ENCODE measurements at places on chromosomes 1 and 21. TPM values are rescaled to one million over a fixed set of nuclear protein-coding genes. Genes with fewer than 3 reads are reported as not detected.

The SYCP1 gene
- not detected for total RNA-seq

The HEYL gene
- 11.0 TPM for total RNA-seq

The TCHH gene
- 0.10 TPM for total RNA-seq

The OR2T35 gene
- not detected for total RNA-seq

The PPM1J gene
- total RNA-seq, result 4.6 TPM

The NBPF20 gene
- total RNA-seq, result 2.8 TPM

The APOBEC4 gene
- total RNA-seq, result not detected

The RAP1GAP gene
- 3.6 TPM for total RNA-seq

The GPR25 gene
- not detected for total RNA-seq

The VCAM1 gene
- 28.4 TPM for total RNA-seq

The SLAMF8 gene
- 0.45 TPM for total RNA-seq

The SCAF4 gene
- 29.1 TPM for total RNA-seq

The RNF115 gene
- 13.9 TPM for total RNA-seq

The TOR1AIP1 gene
- 55.4 TPM for total RNA-seq

The ESPN gene
- 1.9 TPM for total RNA-seq

The OR1C1 gene
- not detected for total RNA-seq

The SLC1A7 gene
- 0.25 TPM for total RNA-seq

The FAM3B gene
- total RNA-seq, result 1.0 TPM

The LYPD8 gene
- total RNA-seq, result not detected

The TTC22 gene
- 0.13 TPM for total RNA-seq

DNA sequence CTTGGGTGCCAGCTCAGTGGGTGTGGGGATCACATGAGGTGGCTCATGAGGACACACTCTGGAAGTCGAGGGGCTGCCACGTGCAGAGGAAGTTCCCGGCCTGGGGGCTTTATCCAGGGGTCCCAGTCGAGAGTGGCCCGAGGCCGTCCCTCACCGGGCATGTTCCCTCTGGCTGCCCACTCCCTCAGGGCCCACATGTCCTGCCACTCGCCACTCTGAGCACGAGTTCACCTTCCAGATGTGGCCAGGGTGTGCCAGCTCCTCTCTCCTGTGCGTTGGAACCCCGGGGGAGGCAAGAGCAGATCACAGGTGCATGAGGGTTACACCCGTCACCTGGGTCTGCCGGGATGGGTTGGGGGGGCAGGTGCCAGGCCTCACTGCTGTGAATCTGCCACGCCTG is 14.6 kb downstream of the TMEM201 start:
- H3K4me3 ChIP-seq, result no peak overlapping the region
- H3K27me3 ChIP-seq, result no peaks in the 10 kb centered on the region
- H3K27ac ChIP-seq, result no peak overlapping the region
- no peaks in the 10 kb centered on the region for H3K4me1 ChIP-seq
- no peak for DNase-seq
- H3K36me3 ChIP-seq, result no peaks in the 10 kb centered on the region

GRCh38 chr1:37480581-37481288 is 6.4 kb downstream of the ZC3H12A start:
- no peak overlapping the region for H3K27ac ChIP-seq
- H3K27me3 ChIP-seq, result no peaks in the 10 kb centered on the region
- H3K36me3 ChIP-seq, result no peaks in the 10 kb centered on the region
- no peak overlapping the region for H3K4me3 ChIP-seq

- H3K27me3 ChIP-seq, result no peaks in the 10 kb centered on the region
- H3K4me3 ChIP-seq, result no peak overlapping the region
- H3K4me1 ChIP-seq, result peaks cover 4% of the 10 kb centered on the region
- no peak overlapping the region for H3K27ac ChIP-seq
- no peaks in the 10 kb centered on the region for H3K36me3 ChIP-seq
Measured at GRCh38 chr1:27015260-27015659, 2.6 kb upstream of the TENT5B start.

DNA sequence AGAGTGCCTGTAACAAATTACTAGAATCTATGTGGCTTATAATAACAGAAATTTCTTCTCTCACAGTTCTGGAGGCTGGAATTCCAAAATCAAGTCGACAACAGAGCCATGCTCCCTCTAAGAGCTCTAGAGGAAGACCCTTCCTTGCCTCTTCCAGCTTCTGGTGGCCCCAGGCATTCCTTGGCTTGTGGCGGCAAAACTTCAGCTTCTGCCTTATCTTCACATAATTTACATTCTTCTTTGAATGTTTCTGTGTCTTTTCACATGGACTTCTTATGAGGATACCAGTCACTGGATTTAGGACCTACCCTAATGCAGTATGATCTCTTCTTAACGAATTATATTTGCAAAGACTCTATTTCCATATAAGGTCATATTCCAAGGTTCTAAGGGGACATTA is 324.4 kb downstream of the PCP4 start:
- no peak for DNase-seq
- no peak overlapping the region for H3K4me3 ChIP-seq
- H3K27me3 ChIP-seq, result no peaks in the 10 kb centered on the region
- no peak overlapping the region for H3K27ac ChIP-seq
- H3K36me3 ChIP-seq, result no peaks in the 10 kb centered on the region
- H3K4me1 ChIP-seq, result no peaks in the 10 kb centered on the region

DNA sequence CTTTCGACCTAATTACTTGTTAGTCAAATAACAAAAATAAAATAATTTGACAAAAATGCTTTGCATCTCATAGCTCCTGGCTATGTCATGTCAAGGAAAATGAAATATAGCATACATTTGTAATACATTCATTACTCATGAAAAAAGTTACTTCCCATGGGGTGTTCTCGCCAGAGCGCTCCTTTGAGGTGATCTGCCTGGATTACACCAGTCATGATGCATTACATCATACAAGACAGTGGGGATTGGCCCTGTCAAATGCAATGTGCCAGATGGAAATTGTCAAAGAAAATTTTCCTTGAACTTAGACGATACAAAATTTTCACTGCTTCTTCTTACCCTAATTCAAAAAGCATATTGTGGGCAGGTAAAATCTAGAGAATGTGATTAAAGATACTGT is 215.6 kb upstream of the B3GALT2 start:
- no peak overlapping the region for H3K27ac ChIP-seq
- no peaks in the 10 kb centered on the region for H3K27me3 ChIP-seq
- no peak overlapping the region for H3K4me3 ChIP-seq

GRCh38 chr1:185972096-185972850 is 238.1 kb downstream of the HMCN1 start:
- no peak overlapping the region for H3K4me3 ChIP-seq
- H3K27me3 ChIP-seq, result no peaks in the 10 kb centered on the region
- H3K4me1 ChIP-seq, result no peaks in the 10 kb centered on the region
- H3K27ac ChIP-seq, result no peak overlapping the region
- H3K36me3 ChIP-seq, result no peaks in the 10 kb centered on the region

GRCh38 chr1:226979517-226980121 is 39.5 kb downstream of the COQ8A start:
- no peak overlapping the region for H3K4me3 ChIP-seq
- H3K4me1 ChIP-seq, result peaks cover 8% of the 10 kb centered on the region
- DNase-seq, result no peak
- H3K27ac ChIP-seq, result no peak overlapping the region

GRCh38 chr1:211653293-211653692 is 22.1 kb downstream of the NEK2 start:
- no peaks in the 10 kb centered on the region for H3K36me3 ChIP-seq
- no peak overlapping the region for H3K27ac ChIP-seq
- H3K4me1 ChIP-seq, result no peaks in the 10 kb centered on the region
- no peak overlapping the region for H3K4me3 ChIP-seq

GRCh38 chr1:6071219-6071618 is 25.5 kb downstream of the KCNAB2 start:
- H3K27me3 ChIP-seq, result no peaks in the 10 kb centered on the region
- H3K27ac ChIP-seq, result no peak overlapping the region
- DNase-seq, result no peak

- H3K27me3 ChIP-seq, result no peaks in the 10 kb centered on the region
- H3K4me1 ChIP-seq, result peaks cover 2% of the 10 kb centered on the region
- H3K27ac ChIP-seq, result no peak overlapping the region
- no peak overlapping the region for H3K4me3 ChIP-seq
- no peaks in the 10 kb centered on the region for H3K36me3 ChIP-seq
- no peak for DNase-seq
Measured at GRCh38 chr1:234931404-234931973, 197.1 kb downstream of the TOMM20 start.

DNA sequence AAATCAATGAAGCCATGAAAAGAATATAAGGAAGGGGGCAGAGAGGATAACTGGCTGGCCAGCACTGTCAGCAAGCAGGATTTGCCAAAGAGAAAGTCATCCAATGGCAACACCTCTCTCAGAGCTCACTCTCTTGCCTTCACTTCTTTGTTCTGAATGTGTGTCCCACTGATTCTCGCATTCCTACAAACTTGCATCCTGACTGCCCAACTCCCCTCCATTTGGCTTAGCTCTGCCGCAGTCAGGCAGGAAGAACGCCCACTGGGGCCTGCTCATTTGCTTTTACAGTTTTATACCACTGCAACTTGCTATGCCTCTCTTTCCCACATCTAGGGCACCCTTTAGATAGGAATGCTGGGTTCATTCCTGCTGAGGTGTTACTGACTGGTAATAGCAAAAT is 364.2 kb upstream of the ST6GALNAC5 start:
- no peak for DNase-seq
- H3K36me3 ChIP-seq, result no peaks in the 10 kb centered on the region

DNA sequence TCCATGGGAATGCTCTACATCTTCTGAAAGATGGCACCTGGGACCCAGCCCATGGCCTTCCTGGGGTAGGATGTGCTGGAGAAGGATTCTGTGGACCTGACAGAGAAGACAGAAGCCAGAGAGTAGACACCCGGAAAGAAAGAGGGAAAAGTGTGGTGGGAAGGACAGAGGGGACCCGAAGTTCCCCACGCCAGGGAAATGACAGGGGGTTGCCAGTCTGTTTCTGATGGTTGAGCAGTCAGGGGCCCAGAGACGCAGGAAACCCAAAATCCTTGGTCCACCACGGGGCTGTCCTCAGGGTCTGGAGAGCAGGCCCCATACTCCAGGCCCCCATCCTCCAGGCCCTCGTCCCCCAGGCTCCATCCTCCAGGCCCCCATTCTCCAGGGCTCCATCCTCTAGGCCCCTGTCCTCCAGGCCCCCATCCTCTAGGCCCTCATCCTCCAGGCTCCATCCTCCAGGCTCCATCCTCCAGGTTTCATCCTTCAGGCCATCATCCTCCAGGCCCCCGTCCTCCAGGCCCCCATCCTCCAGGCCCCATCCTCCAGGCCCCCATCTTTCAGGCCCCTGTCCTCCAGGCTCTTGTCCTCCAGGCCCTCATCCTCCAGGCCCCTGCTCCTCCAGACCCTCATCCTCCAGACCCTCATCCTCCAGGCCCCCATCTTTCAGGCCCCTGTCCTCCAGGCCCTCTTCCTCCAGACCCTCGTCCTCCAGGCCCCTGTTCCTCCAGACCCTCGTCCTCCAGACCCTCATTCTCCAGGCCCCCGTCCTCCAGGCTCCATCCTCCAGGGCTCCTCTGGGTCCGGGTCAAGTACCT is 1.0 kb upstream of the TFF2 start:
- H3K27me3 ChIP-seq, result no peaks in the 10 kb centered on the region
- no peak overlapping the region for H3K27ac ChIP-seq
- no peak for DNase-seq

DNA sequence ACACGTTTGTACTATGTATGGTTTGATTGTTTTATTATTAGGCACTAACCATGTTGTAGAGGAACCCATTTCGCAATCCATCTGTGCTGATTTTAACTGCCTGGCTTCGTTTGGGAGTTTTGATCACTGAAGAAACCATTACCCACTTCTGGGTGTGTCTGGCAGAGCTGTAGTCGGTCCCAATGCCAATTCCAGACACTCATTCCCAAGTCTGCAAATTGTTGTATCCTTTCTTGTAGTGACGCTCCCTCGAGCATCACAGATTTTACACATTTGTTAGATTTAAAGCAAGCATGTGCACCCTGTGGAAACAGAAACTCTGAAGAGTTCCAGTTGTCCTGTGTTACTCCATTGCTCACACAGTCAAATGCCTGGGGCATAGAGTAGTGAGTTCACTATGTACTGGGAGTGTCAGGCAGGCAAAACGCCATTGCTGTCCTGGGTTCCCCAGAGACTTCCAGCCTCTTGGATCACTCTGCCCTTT is 31.0 kb upstream of the EFCAB14 start:
- H3K27me3 ChIP-seq, result no peaks in the 10 kb centered on the region
- no peak overlapping the region for H3K27ac ChIP-seq
- no peak for DNase-seq
- no peak overlapping the region for H3K4me3 ChIP-seq

DNA sequence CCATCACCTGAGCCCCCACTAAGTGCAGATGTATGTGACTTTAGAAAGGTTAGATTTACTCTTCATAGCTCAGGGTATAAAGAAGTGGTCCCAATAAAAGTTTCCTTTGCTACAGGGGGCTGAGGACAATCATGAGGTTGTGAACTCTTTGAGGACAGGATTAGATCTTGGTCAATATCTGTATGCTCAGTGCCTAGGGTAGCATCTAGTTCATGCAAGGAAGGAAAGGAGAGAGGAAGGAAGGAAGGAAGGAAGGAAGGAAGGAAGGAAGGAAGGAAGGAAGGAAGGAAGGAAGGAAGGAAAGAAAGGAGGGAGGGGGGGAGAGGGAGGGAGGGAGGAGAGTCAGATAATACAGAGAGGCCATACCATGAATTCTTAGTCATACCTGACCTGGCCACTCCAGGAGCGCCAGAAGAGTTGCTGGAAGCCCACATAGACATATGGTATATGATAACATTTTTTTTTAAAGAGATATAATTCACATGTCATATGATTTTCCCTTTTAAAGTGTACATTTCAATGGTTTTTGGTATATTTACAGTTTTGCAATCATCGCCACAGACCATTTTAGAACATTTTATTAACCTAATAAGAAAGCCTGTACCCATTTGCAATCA is 9.7 kb upstream of the CSRP1 start:
- no peaks in the 10 kb centered on the region for H3K27me3 ChIP-seq
- no peak for DNase-seq
- no peaks in the 10 kb centered on the region for H3K36me3 ChIP-seq
- H3K27ac ChIP-seq, result no peak overlapping the region
- H3K4me3 ChIP-seq, result no peak overlapping the region

- no peaks in the 10 kb centered on the region for H3K27me3 ChIP-seq
- H3K36me3 ChIP-seq, result no peaks in the 10 kb centered on the region
- H3K27ac ChIP-seq, result no peak overlapping the region
- no peaks in the 10 kb centered on the region for H3K4me1 ChIP-seq
- DNase-seq, result no peak
Measured at GRCh38 chr1:93775224-93775623, 93.6 kb upstream of the BCAR3 start.

GRCh38 chr21:46005481-46005881 is 23.9 kb downstream of the COL6A1 start:
- H3K27me3 ChIP-seq, result no peaks in the 10 kb centered on the region
- H3K27ac ChIP-seq, result no peak overlapping the region
- H3K36me3 ChIP-seq, result no peaks in the 10 kb centered on the region

GRCh38 chr1:233909195-233909594 is 4.7 kb downstream of the SLC35F3 start:
- H3K27me3 ChIP-seq, result no peaks in the 10 kb centered on the region

- no peak overlapping the region for H3K4me3 ChIP-seq
- no peaks in the 10 kb centered on the region for H3K36me3 ChIP-seq
- H3K27ac ChIP-seq, result no peak overlapping the region
- no peaks in the 10 kb centered on the region for H3K4me1 ChIP-seq
Measured at GRCh38 chr1:101264697-101265096, 27.9 kb downstream of the S1PR1 start.

GRCh38 chr1:168970926-168971659 is 135.4 kb upstream of the ATP1B1 start:
- no peaks in the 10 kb centered on the region for H3K36me3 ChIP-seq
- peaks cover 12% of the 10 kb centered on the region for H3K4me1 ChIP-seq
- H3K4me3 ChIP-seq, result no peak overlapping the region
- H3K27me3 ChIP-seq, result no peaks in the 10 kb centered on the region

GRCh38 chr1:247829656-247830055 is 5.7 kb upstream of the OR14A16 start:
- H3K27me3 ChIP-seq, result no peaks in the 10 kb centered on the region
- no peak overlapping the region for H3K27ac ChIP-seq
- no peak overlapping the region for H3K4me3 ChIP-seq

- H3K27ac ChIP-seq, result no peak overlapping the region
- no peak for DNase-seq
- no peaks in the 10 kb centered on the region for H3K36me3 ChIP-seq
- peaks cover 6% of the 10 kb centered on the region for H3K4me1 ChIP-seq
- H3K4me3 ChIP-seq, result no peak overlapping the region
Measured at GRCh38 chr1:53130598-53130877, 11.9 kb downstream of the SLC1A7 start.
